ENCODE measurements at places on chromosomes 16 and 17. TPM values are rescaled to one million over a fixed set of nuclear protein-coding genes. Genes with fewer than 3 reads are reported as not detected.

Gene GCSH
- polyA plus RNA-seq, result 20.7 TPM

Gene EPX
- polyA plus RNA-seq, result not detected

Gene SEZ6
- 0.37 TPM for polyA plus RNA-seq

Gene IL21R
- polyA plus RNA-seq, result 0.13 TPM

Gene AIPL1
- polyA plus RNA-seq, result not detected

Gene TMEM114
- polyA plus RNA-seq, result not detected

Gene PTGES3L
- 1.7 TPM for polyA plus RNA-seq

Gene ITGB3
- polyA plus RNA-seq, result 4.6 TPM

Gene KRT15
- polyA plus RNA-seq, result 16.9 TPM

Gene DHRS13
- 7.6 TPM for polyA plus RNA-seq

Gene OTOA
- polyA plus RNA-seq, result 0.02 TPM

DNA sequence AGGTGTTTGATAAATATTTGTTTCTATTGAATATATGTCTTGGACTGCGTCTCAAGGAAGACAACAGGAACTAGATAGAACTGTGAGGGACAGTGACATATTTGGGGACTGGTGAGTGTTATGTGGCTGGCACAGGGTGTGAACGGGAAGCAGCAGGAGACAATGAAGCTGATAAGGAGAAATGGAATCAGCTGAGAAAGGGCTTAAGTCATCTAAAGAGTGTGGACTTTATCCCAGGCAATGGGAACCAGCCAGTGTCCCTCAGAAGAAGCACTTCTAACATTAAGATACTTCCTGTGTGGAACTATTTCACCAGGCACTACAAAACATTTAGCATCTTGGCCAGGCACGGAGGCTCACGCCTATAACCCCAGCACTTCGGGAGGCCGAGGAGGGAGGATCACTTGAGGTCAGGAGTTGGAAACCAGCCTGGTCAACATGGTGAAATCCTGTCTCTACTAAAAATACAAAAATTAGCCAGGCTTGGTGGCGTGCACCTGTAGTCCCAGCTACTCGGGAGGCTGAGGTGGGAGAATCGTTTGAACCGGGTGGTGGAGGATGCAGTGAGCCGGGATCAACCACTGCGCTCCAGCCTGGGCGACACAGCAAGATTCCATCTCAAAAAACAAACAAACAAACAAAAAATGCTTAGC, 41.2 kb downstream of the ARHGAP17 start:
- DNase-seq, result no peak

GRCh38 chr17:9018726-9019125, 2.6 kb upstream of the NTN1 start:
- no peak for DNase-seq

DNA sequence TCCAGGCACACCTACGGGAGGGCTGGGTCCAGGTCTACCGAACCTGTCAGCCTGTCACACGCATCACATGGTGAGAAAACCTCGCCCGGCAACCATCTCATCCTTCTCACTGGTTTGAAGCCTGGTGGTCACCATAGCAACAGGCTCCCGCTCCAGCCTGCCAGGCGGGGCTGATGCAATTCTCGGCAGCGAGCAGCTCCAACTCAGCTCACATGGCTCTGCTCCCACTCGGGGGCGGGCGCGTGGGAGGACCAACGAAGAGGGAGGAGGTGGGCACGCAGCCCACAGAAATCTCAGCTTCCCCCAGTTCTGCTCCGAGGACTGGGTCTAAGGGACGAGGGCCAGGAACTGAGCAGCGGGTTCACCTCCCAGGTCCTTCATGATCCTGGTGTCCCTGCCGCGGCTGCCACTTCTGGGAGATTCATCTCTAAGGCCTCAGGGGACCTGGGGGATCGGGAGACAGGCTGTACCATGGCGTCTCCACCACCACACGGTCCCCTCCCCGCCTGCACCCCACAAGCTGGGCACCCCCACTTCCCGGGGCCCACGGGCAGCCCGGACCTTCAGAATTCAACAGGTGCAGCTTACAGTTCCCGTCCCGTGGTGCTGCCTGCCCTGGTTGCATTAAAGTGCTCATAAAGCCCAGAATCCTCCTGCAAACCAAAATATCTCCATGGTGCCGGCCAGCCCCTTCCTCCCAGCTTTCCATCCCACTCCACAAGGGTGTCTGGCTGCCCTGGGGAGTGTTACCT, 25.8 kb downstream of the ABR start:
- DNase-seq, result peak; percentile 93

- no peak for DNase-seq
These were observed 14.3 kb upstream of the NAGLU start for GRCh38 chr17:42521666-42522262.

DNA sequence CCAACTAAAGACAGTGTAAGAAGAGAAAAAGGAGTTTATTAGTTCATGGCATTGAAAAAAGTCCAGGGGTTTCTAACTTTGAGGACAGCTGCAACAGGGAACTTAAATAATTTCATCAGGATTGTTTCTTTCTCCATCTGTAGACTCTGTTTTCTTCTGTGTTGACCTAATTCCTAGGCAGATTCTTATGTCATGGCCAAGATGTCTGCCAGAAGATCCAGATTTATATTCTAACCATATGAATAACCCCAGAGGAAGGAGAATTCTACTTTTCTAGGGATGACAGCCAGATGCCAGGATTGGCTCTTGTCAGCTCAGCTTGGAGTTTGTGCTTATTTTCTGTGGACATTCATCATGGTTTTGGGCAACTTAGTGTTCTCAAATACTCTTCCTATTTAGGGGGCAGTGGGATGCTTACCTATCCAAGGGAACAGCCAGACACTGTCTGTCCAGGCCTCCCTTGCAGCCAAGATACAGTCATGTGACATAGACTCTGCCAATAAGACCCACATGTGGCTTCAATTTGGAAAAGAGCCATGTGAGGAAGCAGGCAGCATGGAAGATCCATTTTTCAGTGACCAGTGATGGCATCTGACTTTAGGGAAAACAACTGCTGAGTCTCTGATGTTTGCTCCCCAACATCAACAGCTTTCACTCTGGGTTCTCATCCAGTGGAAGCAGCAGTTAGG, 18.2 kb downstream of the PCTP start:
- DNase-seq, result peak; percentile 43

- no peak for DNase-seq
These were observed 80.8 kb downstream of the CLEC16A start for GRCh38 chr16:11025120-11025531.

DNA sequence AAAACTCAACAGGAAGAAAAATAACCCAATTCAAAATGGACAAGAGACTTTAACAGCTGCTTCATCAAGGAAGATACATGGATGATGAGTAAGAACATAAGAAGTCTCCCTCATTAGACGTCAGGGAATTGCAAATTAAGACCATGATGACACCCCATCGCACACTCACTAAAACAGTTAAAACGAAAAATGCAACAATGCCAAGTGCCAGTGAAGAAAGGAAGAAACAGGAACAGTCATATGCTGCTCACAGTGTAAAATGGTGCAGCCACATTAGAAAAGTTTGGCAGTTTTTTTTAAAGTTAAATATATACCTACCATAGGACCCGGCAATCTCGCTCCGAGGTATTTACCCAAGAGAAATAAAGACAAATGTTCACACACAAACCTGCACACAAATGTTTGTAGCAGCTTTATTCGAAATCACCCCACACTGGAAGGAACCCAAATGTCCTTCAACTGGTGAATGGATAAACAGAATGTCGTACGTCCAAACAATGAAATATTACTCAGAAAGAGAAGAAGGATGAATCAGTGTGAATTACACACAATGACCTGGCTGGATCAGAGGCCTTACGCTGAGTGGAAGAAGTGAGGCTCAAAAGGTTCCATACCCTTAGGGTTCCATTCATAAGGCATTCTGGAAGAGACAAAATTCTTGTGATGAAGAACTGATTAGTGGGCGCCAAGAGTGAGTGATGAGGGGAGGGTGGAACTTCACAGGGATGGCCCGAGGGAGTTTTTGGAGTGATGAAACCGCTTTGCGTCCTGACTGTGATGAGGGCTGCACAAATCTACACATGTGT, 110.3 kb downstream of the C16orf95 start:
- DNase-seq, result no peak

DNA sequence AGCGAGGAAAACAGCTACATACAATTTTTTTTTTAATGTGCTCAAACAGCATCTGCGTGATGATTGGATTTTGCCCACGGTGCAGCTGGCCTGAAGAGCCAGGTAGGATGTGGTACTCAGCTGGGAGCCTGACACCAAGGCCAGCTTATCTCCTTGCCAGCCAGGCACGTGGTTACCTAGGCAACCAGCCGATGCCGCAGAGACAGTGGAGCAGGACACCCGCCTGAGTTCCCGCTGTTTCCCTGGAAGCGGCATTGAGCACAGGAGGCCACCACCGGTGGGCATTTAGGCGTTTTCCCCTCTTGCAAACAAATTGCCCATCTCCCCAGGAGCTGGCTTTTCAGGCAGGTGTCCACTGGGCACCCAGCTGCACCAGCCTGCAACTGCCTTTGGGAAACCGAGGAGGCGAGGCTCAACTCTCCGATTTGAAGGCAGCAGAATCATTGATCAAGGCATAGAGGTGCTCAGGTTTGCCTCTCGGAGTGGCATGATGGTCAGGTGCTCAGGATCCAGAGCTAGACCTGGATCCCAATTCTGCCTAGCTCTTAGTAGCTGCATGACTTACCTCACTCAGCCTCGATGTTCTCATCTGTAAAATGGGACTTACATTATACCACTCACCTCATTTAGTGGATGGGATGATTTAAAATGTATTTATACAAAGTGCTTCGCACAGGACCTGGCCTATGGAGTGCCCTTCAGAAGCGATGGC, 137.5 kb upstream of the PLCG2 start:
- DNase-seq, result peak; percentile 89

DNA sequence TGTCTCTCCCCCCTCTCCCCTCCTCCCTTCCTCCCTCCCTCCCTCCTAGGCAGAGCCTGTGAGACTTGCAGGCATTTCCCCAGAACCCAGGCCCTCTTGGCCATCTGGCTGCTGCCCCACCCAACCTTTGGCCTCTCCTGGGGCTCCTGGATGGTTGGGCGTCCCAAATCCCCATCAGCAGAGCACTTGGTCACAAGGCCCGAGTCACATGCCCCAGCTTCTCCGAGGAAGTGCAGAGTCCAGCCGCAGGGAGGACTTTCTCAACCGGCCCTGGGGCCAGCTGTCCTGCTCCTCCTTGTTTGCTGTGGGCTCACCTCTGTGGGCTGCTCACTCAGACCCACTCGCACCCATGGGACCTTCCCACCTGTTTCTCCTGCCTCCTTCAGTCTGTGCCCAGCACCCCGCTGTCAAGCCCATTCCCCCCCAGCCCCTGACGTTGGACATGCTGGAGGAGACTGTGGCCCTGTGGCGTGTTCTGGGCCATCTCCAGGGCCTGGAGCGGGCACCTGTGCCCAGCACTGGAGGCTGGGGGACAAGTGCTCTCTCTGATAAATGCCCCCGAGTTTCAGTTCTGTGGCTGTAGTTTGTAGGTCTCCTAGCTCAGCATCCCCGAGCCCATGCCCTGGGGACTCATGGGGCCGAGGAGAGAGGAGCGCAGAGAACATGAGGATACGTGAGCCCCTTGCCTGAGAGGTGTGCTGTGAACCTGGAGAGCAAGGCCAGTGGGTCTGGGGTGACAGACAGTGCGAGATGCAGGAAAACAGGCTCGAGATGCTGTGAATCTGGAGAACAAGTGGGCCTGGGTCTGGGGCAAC, 42.3 kb upstream of the ZNF750 start:
- no peak for DNase-seq

- DNase-seq, result no peak
These were observed 548.5 kb upstream of the SOX9 start for GRCh38 chr17:71572343-71572742.

- no peak for DNase-seq
These were observed 5.6 kb upstream of the CYBA start for GRCh38 chr16:88656291-88656980.

DNA sequence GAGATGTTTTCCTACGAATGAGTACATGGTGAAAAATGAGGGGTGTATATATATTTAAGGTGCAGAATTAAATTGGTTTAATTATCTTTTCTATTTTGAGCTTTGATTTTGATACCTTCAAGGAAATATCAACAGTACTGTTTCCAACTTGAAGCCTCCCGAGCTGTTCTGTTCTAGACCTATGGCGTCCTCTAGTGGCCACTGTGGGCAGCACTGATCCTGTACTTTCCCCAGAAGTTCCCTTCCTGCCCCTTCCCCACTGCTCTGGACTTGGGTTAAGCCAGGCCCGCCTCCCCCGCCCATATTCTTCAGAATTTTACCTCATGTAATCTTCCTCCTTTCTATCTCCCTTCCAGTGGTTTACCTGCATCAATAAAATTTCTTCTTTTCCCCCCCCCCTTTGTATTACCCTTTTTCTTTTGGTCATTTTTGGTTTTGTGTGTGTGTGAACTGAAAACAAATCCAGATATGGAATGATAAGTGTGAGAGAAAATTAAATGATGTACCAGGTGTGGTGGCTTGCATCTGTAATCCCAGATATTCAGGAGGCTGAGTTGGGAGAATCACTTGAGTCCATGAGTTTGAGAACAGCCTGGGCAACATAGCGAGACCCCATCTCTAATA, 1643.5 kb downstream of the TP53TG3F start:
- peak; percentile 26 for DNase-seq

- DNase-seq, result no peak
These were observed 4.9 kb upstream of the LPCAT2 start for GRCh38 chr16:55503726-55504550.

GRCh38 chr17:77581480-77581879, 377.0 kb upstream of the TNRC6C start:
- DNase-seq, result no peak

DNA sequence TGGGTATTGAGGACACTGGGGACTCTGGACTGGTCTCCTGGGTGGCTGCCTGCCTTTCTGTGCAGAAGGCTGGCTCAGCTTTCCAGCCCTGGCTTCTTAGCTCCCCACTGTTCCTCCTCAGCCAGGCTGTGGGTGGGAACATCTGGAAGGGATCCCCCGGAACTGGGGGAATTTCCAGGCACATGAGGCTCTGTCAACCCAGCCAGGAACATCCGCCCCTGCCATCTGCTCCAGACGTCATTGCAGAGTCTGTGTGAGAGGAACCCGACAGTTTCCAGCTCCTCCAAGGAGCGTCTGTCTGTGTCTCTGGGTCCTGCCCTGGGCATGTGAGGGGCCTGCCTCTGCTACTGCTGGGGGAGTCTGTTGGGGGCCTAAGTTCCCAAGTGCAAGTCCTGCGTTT, 36.2 kb upstream of the CRHR1 start:
- no peak for DNase-seq

DNA sequence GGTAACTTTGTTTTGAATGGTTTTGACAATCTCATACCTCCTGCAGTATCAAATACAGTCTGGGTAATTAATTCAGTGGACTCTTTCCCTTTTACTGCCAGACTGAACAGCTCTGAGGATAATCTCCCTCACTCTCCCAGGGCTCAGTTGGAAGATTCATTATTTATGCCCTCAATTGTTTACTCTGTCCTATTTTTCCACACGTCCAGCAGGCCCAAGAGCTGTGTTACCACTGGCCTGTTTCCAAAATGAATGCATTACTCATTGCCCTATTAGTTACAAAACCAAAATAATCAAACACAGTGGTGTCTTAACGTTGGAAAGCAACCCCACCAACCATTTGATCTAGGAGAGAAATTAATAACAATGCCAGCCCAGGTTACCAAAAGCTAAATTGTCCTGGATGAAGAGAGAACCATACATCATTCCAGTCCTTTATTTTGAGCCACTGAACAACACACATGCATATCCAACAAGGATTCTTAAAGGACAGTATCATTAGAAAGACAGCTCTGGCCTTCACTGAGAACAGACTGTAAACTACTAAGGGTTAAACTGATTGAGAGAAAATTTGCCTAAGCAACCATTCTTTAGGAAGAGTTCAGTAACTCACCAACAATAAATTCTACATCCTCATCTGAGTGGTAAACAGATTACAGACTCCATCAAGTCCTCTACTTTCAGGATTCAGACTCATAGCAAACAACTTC, 34.5 kb downstream of the FAM222B start:
- no peak for DNase-seq
